ENCODE measurements at places on chromosomes 16 and 17.

- H3K4me1 ChIP-seq = no peaks in the 10 kb centered on the region
- H3K27ac ChIP-seq = no peak overlapping the region
- no peaks in the 10 kb centered on the region for H3K36me3 ChIP-seq
These were observed 57.7 kb downstream of the MEAK7 start for GRCh38 chr16:84446596-84447392.

DNA sequence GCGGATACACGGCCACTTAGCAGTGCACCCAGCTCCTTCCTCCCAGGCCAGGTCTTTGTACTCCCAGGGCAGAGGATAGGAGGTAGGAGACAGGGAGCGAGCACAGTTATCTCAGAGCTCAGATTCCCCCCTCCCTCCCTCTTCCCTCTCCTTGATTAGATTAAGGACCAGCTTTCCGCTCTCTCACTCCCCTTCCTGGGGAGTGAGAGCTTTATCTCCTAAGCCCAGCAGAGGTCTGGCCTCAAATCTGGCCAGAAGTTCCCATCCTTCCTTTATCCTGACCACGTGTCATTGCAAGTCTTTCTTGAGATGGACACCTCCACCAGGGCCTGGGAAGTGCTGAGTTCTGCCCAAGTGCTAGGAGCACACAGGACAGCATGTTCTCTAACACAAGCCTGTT, 5.1 kb downstream of the ARL4D start:
- H3K4me1 ChIP-seq = peaks cover 33% of the 10 kb centered on the region
- no peak for DNase-seq
- no peak overlapping the region for H3K4me3 ChIP-seq
- no peaks in the 10 kb centered on the region for H3K27me3 ChIP-seq
- H3K27ac ChIP-seq = no peak overlapping the region

DNA sequence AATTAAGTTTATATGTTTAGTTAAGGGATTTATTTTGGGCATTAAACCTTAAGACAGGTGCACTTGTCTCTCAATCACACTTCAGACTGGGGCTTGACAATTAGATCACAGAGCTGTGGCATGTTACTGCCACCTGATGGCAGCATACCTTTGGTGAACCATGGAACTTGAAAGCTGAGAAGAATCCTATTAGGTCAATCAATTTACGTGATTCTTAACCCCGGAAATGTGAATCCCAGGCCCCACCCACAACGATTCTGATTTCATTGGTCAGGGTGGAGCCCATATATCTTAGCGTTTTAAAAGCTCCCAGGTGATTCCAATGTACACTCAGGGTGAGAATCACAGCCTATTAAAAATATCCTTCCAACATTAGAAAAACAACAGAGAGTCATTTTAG, 91.0 kb downstream of the GSG1L start:
- H3K4me3 ChIP-seq = no peak overlapping the region
- DNase-seq = peak; percentile 47
- H3K27me3 ChIP-seq = peaks cover 5% of the 10 kb centered on the region
- no peak overlapping the region for H3K27ac ChIP-seq
- H3K4me1 ChIP-seq = peaks cover 4% of the 10 kb centered on the region

- H3K27ac ChIP-seq = no peak overlapping the region
- no peaks in the 10 kb centered on the region for H3K27me3 ChIP-seq
- no peak overlapping the region for H3K4me3 ChIP-seq
- DNase-seq = no peak
- H3K4me1 ChIP-seq = no peaks in the 10 kb centered on the region
- no peaks in the 10 kb centered on the region for H3K36me3 ChIP-seq
These were observed 70.5 kb upstream of the DHX40 start for GRCh38 chr17:59494757-59495368.

DNA sequence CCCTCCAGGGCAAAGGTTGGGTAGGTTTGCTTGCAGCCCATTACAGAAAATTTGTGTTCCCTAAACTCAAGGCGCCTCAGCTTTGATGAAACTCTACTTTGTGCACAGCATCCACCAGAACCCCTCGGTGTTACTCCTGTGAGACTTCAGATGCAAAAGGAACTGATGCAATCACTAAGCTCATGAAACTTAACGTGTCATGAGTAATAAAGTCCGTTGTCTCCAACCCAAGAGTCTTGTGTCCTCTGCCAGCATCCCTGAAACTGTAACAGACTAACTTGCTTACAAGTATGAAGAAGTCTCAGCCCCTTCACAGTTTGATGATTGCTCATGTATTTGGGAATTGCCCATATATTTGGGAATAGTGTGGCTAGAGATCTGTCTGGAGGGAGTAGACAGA, 74.8 kb upstream of the MARCHF10 start:
- no peaks in the 10 kb centered on the region for H3K36me3 ChIP-seq
- no peak overlapping the region for H3K4me3 ChIP-seq
- H3K27ac ChIP-seq = no peak overlapping the region
- peaks cover 3% of the 10 kb centered on the region for H3K27me3 ChIP-seq

- no peak overlapping the region for H3K4me3 ChIP-seq
- no peaks in the 10 kb centered on the region for H3K27me3 ChIP-seq
- H3K27ac ChIP-seq = no peak overlapping the region
- no peak for DNase-seq
- H3K4me1 ChIP-seq = no peaks in the 10 kb centered on the region
These were observed 35.4 kb upstream of the TMC5 start for GRCh38 chr16:19382084-19382801.

DNA sequence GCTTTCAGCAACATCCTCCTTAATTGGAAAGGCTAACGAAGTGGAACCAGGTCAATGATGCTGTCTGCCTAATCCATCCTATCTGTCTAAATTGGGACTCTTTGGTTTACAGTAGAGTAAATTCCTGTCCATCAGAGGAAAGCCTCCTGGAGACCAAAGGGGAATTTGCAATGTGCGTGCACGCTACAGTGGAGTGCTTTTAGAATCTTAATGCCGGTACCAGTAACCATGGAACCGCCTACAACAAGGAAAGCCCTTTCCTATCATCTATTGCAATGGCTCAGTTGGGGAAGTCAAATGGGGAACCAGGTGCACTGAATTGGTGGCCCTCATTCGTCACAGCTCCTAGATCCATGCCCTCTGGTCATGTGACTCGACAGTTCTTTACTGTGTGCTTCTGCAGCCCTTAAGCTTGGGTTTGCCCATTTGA, 110.1 kb downstream of the XYLT1 start:
- H3K4me3 ChIP-seq = no peak overlapping the region
- peak; percentile 85 for DNase-seq
- no peaks in the 10 kb centered on the region for H3K36me3 ChIP-seq
- peak overlapping the region; percentile 34 for H3K27ac ChIP-seq
- peaks cover 75% of the 10 kb centered on the region for H3K4me1 ChIP-seq

DNA sequence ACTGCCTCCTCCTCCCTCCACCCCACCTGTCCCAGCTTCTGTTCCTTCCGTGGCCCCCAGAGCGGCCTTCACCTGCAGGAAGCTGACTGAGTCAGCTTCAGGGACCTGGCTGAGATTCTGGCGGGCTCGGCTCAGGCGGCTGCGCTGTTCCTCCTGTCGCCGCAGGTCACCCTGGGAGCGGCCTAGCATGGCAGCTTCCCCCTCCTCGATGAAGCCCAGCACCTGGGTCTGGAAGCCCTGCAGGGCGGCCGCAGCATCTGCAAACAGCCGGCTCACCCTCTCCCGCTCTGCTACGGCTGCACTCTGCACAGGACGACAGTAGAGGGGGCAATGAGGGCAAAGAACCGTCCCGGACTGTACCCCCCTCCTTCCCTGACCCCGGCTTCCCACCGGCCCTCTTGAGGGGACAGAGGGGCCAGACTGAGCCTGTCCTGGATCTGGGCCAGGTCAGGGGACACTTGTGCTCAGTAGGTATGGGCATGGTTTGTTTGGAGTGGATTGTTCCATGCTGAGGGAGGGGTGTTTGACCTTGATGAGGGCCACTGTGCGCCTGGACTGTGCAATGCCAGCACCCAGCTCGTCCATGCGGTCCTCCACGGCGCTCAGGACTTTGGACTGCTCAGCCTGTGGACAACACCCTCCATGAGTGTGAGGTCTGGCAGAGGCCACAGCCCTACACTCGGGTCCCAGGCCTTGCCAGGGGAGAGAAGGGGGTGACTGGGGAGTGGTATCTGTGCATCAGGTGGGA, 2.0 kb downstream of the TRIM47 start:
- peak overlapping the region; percentile 55 for H3K27ac ChIP-seq
- peak; percentile 82 for DNase-seq
- no peaks in the 10 kb centered on the region for H3K27me3 ChIP-seq
- no peaks in the 10 kb centered on the region for H3K36me3 ChIP-seq
- peaks cover 44% of the 10 kb centered on the region for H3K4me1 ChIP-seq
- no peak overlapping the region for H3K4me3 ChIP-seq

Measured in B cell (primary cell).